ENCODE measurements at places on chromosomes 6 and 20.

DNA sequence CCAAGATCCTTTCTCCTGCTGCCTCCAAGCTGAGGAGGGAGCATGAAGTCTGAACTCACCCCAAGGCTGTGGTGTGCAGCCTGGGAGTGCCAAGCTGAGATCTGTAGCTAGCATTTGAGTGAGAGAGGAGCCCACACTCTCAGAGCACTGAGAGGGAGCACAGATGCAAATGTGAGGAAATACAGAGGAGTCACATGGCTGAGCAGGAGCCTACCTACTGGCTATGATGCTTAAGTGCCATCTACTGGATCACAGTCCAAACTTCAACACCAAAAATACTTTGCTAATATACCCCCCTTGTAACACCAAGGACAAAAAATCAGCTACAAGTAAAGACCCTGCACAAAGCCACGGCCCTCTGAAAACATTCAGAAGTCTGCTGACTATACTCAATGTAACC, 94.4 kb upstream of the IMPG1 start:
- DNase-seq = no peak

DNA sequence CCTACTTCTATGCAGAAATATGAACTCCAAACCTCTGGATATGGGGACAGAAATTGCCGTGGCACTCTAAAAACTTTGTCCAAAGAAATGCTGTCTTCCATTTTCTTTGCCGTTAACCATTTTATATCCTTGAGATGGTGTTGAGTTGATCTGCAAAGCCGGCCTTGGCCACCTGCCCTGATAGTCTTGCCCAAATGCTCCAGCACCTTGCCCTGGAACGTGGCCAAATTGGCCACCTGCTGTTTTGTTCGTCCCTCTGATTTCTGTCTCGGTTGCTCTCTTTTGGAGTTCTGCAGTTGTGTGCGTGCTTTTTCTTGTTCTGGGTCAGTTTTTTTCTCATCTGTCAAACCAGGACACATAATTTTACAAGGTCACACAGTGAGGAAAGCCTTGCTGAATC, 239.7 kb upstream of the GMDS start:
- no peak for DNase-seq

DNA sequence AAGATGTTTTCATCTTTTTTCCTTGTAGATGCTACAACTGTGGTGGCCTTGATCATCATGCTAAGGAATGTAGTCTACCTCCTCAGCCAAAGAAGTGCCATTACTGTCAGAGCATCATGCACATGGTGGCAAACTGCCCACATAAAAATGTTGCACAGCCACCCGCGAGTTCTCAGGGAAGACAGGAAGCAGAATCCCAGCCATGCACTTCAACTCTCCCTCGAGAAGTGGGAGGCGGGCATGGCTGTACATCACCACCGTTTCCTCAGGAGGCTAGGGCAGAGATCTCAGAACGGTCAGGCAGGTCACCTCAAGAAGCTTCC, 101.5 kb downstream of the POPDC3 start:
- no peak for DNase-seq

- no peak for DNase-seq
Observed at GRCh38 chr20:57813509-57814269, 103.9 kb upstream of the PMEPA1 start.

DNA sequence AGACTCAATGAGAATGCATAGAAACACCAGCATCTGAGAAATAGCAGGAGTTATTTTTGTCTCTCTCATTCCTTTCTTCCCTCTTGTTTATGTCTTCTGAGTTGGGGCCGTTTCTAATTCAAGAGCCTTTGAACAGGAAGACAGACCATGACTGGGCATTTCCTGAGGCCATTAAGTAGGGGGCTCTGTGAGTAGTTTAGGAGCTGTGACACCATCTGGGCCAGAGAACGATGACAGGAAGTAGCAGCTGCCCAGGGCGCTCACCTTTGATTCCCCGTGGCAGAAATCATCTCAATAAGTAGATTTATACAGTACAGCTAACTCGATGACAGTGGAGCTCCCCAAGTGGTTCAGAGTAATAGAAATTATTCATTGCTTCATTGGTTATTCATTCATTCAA, 298.4 kb upstream of the PLN start:
- DNase-seq = no peak

DNA sequence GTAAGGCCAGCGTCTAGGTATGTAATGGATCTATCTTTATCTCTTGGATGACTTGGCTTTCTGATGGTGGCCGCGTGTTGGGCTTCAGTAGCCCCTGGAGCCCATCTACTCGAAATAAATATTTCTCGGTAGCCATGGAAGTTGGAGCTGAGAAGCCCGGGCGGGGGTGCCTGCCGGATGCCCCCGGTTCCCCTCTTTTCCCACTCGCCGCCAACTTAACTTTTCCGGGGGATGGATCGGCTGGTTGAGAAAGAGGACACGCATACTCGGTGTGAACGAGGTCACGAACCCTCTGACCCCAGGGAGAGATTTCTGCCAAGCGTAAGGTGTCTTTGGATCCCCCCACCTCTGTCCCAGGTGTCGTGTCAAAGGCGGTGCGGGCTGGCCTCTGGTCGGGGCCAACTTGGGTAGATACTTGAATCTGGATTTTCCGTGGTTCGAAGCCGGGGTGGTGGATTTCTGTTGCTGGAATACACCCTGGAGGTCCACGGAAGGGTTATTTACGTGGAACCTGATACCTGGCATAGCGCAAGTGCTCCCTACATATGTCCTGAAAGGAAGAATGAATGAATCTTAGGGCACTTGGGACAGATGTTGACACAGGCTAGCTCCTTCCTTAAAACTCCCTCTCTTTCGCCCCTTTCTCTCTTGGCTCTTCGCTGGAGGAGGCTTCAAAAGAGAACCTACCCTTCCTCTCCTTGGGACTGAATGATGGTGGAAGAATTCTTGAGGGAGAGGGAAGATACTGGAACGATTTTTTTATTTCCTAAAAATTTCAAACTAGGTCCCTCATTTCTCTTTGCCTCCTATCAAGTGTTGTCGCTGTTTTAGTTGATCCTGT, 996 bp downstream of the DOK5 start:
- DNase-seq = no peak

DNA sequence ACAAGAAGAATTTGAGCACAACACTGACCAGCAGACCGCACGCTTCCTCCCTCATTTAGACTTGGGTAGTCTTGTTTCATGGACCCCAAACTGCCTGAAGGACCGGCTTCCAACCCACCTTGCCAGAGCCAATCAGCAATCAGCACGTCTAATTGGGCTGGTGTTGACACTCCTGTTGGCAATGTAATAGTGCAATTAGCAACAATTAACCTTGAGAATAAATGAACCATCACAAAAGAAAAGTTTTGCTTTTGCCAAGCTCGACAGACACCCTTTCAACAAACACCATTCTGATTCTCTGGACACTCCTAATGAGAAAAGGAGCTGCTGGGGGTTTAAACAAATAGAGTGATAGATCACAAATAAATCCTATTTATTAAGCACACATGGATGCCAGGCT, 61.0 kb downstream of the EDN3 start:
- no peak for DNase-seq

- DNase-seq = no peak
Observed at GRCh38 chr6:95091823-95092436, 485.4 kb upstream of the MANEA start.

GRCh38 chr6:158861686-158862381, 42.7 kb upstream of the EZR start:
- DNase-seq = no peak

DNA sequence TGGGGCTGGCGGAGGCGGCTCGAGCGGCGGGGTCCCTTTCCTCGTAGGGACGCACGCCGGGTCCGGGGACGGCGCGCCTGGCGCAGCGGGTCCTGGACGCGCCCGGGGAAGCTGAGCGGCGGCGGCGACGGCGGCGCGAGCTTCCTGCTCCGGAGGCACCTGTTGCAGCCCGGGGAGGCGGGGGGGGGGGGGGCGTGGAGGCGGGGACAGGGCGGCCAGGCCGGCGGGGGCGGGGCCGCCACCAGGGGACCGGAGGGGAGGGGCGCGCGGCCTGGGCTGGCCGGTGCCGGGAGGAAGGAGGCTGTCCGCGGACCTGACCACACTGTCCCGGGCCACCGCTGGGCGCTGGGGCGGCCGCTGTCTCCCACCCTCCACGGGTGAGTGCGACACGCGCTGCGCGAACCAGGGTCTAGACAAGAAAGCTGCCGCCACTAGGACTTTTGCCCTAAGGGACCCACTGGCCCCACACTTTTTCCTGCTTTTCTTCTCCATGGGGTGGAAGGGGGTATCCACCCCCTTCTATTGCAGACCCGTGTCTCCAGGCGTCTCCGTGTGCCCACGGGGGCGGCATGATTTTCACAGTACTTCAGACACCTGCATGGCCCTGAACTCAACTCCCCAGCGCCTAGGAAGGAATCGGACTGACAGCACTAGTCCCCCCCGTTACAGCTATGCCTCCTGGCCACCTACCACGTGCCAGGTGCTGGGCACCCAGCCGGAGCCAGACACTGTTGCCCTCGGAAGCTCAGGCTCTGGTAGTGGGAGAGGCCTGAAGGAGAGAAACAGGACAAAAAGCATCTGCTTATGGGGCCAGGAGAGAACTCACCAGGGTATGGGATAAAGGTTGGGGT, at the start of gene NFATC2:
Gene NFATC2 (minus strand): TSS at position 149 of the 851 bp plus-strand sequence. CDS start 220 bp downstream, outside the sequence.
- DNase-seq = peak; percentile 50

GRCh38 chr20:59173938-59174491, 10.4 kb downstream of the ZNF831 start:
- DNase-seq = no peak

DNA sequence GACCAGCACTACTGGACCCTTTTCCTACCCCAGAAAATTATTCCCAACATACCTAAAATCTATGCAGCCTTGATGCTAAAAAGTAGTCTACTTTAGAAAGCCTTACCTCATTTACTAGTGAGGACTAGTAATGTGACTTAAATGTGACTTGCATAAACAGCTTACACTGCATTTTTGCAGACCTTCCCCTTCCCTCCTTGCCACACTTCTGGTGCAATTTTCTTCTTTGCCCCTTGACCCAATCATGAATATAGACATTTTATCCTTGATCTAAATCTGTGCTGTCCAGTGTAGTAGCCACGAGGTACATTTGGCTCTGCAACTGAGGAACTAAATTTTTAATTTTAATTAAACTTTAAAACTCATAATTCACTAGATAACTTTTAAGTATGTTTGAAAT, 7.0 kb upstream of the ZKSCAN8 start:
- no peak for DNase-seq

DNA sequence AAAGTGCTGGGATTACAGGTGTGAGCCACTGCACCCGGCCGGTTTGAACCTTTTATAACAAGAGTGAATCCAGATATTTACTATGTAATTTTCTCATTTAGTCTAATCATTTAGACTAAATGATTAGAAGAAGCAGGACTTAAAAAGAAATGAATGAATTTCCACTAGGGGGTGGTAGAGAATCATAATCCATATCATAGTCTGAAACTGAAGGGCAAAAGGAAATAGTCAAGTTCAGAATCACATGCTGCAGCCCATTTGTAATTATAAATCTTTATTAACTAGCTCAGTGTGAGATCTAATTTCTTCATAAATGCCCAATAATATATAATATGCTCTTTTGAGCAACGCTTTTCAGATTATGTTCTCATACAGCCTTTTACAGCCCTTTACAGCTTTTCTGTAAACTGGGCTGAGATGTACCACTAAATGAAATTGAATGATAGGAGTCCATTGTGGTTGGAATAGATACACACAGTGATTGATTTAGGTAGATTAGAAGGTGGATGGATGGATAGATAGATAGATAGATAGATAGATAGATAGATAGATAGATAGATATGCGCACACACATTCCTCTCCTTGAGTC, 31.8 kb downstream of the PSMB9 start:
- DNase-seq = peak; percentile 82

DNA sequence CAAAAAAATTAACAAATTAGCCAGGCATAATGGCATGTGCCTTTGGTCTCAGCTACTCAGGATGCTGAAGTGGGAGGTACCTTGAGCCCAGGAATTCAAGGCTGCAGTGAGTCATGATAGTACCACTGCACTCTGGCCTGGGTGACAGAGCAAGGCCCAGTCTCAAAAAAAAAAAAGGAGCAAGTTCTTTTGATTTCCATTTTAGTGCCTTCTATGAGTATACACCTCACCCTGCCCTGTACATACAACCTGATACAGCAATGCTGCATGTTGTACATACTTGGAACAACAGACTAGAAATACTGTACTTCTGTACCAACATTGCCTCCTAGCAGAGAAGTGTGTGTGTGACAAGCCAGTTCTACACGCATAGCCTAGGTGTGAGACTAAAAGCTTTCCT, 97.3 kb upstream of the CARMIL1 start:
- no peak for DNase-seq

GRCh38 chr6:34374508-34374907, 18.0 kb downstream of the NUDT3 start:
- DNase-seq = no peak

GRCh38 chr6:604579-604978, 52.3 kb downstream of the HUS1B start:
- no peak for DNase-seq

All from CD4-positive, alpha-beta T cell treated with Interferon alpha-2 for 1 hour (primary cell).